SK-N-SH (cell line): ENCODE measurements at places on chromosomes 2 and 18. TPM values are rescaled to one million over a fixed set of nuclear protein-coding genes. Genes with fewer than 3 reads are reported as not detected.
A peak's percentile ranks its signal among the peaks of the same experiment; 100 is the strongest.

- no peak for DNase-seq
Observed at GRCh38 chr2:36530178-36530982, 67.6 kb downstream of the FEZ2 start.

- no peak for DNase-seq
Observed at GRCh38 chr2:117486081-117486480, 328.4 kb upstream of the DDX18 start.

GPR75 gene
- 1.8 and 2.4 TPM in 2 replicates for polyA plus RNA-seq

CAPG gene
- 1.2 and 1.3 TPM in 2 replicates for polyA plus RNA-seq

- DNase-seq = no peak
Observed at GRCh38 chr2:68238955-68239822, 13.1 kb downstream of the PPP3R1 start.

GRCh38 chr18:58581265-58581664 is 47.6 kb downstream of the ALPK2 start:
- no peak for DNase-seq

- DNase-seq = no peak
Observed at GRCh38 chr2:135063210-135063609, 11.1 kb downstream of the RAB3GAP1 start.

DNA sequence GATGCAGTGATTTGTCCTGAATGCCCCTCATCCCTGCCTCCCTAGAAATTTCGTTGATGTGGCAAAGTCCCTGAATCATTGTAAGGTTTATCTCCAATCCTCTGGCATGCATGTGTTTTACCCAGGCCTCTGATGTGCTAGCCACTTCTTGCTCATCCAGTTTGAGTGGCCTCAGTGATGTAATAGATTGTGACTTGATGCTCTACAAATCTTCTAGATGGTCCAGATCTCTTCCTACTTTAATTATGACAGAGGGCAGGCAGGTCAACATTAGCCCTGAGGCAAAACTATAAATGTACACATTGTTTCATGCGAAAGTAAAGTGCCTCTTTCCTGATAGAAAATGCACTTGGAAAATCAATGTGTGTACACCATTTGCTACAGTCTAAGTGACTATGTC is 54.5 kb downstream of the LONRF2 start:
- no peak for DNase-seq

VSNL1 gene
- 0.96 and 1.3 TPM in 2 replicates for polyA plus RNA-seq

- no peak for DNase-seq
Observed at GRCh38 chr2:155379494-155379893, 681.0 kb downstream of the KCNJ3 start.

SP110 gene
- polyA plus RNA-seq = 7.0 and 10.4 TPM in 2 replicates

IL18RAP gene
- not detected in 2 replicates for polyA plus RNA-seq

- DNase-seq = no peak
Observed at GRCh38 chr2:6053743-6054142, 361.6 kb downstream of the SOX11 start.

GRCh38 chr2:24012521-24013188 is 2.8 kb downstream of the MFSD2B start:
- no peak for DNase-seq

GRCh38 chr2:191933307-191934105 is 86.6 kb upstream of the CAVIN2 start:
- no peak for DNase-seq

DNA sequence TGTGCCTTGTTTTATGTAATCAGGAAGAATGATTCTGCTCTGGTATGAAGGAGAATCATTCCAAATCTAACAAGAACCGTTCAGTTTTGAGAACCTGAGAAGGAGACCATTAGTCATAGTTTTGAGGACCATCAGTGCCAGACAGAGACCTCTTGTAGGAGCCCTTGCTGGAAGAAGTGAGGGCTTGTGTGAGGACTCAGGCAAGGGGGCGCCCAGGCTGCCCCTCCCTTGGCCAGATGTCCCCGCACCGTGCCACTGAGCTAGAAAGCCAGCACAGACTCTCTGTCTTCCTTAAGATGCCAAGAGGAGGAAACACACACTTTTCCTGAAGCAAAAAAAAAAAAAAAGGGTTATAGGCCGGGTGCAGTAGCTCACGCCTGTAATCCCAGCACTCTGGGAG is 55.7 kb upstream of the SLC39A10 start:
- DNase-seq = no peak

DNA sequence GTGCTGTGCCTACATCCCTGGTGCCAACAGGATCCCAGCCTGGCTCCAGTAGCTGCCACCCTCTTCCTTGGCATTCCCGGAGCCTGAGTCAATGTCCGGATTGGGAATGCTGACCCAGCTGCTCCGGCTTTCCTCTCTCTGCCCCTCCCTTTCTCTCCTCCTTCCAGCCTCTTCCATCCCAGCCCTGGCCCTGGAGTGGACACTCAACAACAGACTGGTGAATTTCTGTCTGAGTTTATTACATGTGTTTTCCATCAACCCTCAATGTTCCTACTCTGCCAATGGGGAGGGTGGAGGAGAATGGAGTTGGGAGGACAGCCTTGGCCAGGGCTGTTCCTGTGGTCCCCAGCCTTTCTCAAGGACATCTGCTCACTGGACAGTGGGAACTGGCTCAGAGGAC is 917 bp upstream of the PRKAG3 start:
- no peak for DNase-seq

DNA sequence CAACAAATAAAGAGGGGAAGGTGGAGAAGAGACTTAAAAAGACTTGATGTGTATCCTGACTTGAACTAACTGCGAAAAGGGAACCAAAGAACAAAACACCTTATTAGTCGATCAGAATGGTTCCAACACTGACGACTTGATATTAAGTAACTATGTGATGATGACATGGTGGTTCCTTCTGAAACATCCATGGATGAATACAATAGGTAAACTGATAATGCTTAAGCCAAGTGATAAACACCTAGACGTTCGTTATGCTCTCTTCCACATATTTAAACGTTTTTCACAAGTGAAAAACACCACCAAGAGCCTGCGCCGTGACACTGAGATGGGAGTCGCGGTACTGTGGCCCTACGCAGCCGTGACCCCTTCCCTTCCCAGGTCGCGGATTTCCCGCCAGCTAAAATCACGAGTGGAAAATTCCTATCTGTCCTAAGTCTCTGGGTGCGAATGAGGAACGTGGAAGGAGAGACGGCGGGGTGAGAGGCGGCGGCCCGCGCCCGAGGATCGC is 797 bp downstream of the TTC32 start:
- no peak for DNase-seq

GRCh38 chr2:95306336-95306895 is 9.3 kb downstream of the KCNIP3 start:
- DNase-seq = no peak

DNA sequence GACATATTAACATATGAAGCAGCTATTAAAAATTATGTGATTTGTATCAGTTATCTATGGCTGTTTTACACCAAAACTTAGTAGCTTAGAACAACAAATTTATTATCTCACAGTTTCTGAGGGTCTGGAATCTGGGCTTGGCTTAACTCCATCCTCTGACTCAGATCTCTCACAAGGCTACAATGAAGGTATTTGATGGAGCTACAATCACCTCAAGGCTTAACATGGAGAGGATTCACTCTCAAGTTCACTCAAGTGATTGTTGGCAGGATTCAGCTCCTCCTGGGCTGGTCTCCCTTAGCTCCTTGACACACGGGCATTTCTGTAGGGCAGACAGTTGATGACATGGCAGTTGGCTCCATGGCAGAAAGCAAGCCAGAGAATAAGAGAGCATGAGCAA is 133.0 kb upstream of the SLC14A2 start:
- no peak for DNase-seq

CNDP1 gene
- polyA plus RNA-seq = not detected in 2 replicates

GRCh38 chr2:220949466-220949865 is 622.6 kb downstream of the EPHA4 start:
- DNase-seq = no peak

BBS5 gene
- polyA plus RNA-seq = 3.8 TPM in 2 replicates

FAHD2A gene
- 40.5 and 48.2 TPM in 2 replicates for polyA plus RNA-seq

- DNase-seq = no peak
Observed at GRCh38 chr18:49340446-49340845, 120.0 kb downstream of the DYM start.

LRRC30 gene
- not detected in 2 replicates for polyA plus RNA-seq

GRCh38 chr2:34602262-34602661 is 1003.2 kb upstream of the FAM98A start:
- no peak for DNase-seq

INSIG2 gene
- polyA plus RNA-seq = 8.7 and 15.0 TPM in 2 replicates

- no peak for DNase-seq
Observed at GRCh38 chr18:76981396-76981968, 151.1 kb downstream of the MBP start.

GRCh38 chr2:160334028-160334741 is 134.1 kb upstream of the ITGB6 start:
- no peak for DNase-seq

GRCh38 chr2:64617631-64618151 is 36.0 kb downstream of the SERTAD2 start:
- DNase-seq = no peak

DNA sequence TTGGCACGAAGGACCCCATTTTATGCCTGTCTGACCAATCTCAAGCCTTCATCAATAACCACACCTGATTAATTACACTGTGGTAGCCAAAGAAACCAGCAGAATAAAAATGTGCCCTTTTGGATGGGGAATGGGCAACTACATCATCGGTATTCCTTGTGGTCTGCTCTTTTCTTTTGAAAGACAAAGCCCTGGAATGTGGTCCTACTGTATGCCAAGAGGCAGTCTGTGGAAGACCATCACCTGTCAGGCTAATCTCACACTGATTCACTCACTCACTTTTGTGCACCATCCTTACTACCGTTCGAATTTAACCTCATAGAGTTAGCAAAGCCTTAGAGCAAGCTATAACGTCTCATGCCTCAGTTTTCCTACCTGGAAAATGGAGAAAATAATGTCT is 275.2 kb upstream of the LRRTM1 start:
- DNase-seq = no peak

PTPRN gene
- 7.4 and 9.5 TPM in 2 replicates for polyA plus RNA-seq

FAM237A gene
- polyA plus RNA-seq = not detected in 2 replicates

SRSF7 gene
- polyA plus RNA-seq = 199 and 212 TPM in 2 replicates

ST6GAL2 gene
- 0.58 and 0.77 TPM in 2 replicates for polyA plus RNA-seq

DNA sequence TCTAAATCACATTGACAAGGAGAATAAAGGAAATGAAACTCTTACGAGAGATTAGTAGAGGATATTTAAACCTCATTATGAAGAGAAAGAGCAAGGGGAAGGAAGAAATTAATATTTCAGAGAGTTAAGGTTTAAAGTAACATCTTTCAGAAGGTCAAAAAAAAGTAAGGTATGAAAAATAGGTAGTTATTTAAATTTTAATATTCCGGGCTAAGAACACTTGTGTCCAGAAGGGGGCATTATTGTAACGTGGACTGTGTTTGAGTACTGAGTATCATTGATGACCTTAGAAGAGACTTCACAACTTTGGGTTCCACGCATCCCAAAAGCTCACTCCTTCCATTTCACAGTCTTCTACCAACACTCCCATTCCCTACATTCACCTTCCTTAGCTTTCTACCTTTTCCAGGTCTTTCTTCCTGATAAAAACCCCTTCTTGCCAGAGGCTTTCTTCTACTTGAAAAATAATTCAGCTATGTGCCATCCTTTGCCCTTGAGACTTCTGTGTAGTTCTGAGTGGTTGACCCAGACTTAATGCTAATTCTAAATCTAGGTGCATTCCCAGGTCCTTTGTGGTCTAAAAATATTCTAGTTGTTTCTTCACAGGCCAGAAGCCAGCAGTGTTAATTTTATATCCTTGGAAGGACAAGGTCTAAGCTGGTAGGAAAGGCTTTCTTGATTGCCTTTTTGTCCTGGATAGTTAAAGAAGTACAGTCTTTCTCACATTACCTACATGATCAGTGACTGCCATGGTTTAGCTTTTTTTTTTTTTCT is 16.5 kb downstream of the DYNC1I2 start:
- peak; percentile 40 for DNase-seq

DNA sequence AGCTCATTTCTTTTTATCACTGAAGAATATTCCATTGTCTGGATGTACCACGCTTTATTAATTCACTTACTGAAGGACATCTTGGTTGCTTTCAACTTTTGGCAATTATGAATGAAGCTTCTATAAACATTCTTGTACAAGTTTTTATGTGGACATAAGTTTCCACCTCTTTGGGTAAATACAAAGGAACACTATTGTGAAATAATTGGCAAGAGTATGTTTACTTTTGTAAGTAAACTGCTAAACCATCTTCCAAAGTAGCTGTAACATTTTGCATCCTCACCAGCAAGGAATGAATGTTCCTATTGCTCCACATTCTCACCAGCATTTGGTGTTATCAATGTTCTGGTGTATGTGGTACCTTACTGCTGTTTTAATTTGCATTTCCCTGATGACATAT is 15.8 kb upstream of the VWC2L start:
- no peak for DNase-seq

ARHGEF4 gene
- polyA plus RNA-seq = 1.5 and 2.3 TPM in 2 replicates

DNA sequence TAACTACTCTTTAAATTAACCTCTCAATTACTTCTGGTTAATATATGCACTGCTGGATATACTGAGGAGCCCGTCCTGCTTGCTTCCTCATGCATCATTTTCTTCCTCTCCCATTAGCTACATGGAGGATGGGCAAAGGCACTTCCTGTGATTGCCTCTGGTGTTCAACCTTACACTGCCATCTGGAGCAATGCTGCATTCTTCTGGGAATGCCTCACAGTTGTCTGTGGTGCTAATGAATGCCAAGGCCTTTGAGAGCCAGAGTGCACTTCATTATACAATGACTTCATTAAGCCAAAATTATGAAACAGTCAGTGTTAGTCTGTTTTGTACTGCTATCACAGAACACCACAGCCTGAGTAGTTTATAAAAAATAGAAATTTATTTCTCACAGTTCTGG is 134.8 kb upstream of the DOCK10 start:
- no peak for DNase-seq
